ENCODE measurements at places on chromosomes 1 and 21.

DNA sequence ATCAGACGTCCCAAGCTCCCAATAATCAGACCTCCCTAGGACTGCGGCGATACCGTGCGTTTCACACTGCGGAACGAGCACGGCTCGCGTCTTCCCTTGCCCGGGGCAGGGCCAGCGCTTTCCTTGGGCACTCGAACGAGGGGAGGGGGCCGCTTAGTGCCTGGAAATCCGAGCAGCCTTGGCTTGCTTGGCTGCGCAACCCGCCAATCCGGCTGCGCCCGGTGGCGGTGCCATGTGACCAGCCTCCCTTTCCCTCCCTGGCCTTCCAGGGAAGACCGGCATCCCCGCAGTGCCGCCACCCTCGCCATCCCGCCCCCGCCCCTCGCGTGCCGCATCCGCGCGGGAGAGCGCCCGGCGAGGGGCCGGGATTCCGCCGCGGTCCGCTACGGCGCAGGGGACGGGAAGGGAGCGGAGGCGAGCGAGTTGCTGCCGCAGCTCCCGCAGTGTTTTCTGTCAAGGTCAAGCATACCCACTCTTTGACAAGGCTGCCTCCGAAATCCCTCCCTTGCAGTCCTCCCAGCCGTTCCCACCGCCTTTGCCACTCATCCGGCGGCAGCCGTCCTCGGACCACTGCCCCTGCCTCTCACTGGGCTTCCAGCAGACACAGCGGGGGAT, 8.3 kb upstream of the RNF19B start:
- DNase-seq = no peak

DNA sequence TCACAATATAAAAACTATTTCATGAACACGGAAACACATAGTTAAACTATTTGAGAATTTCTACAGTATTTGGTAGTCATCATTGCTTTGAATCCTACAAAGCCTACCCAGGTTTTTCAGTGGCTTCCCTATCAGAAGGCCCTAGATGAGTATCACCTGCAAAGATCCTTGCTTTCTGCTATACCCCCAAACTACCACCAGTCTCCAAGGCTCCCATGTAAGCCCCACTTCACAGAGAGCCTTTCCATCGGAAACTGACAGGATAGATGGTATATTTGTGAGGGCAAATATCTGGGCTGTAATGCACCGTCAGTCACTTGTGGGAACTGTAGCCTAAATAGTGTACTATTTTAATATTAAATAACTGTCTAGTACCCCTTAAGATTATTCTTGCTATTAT, 674.3 kb downstream of the BRINP3 start:
- no peak for DNase-seq

GRCh38 chr1:43376723-43377235, 9.0 kb upstream of the ELOVL1 start:
- DNase-seq = no peak

DNA sequence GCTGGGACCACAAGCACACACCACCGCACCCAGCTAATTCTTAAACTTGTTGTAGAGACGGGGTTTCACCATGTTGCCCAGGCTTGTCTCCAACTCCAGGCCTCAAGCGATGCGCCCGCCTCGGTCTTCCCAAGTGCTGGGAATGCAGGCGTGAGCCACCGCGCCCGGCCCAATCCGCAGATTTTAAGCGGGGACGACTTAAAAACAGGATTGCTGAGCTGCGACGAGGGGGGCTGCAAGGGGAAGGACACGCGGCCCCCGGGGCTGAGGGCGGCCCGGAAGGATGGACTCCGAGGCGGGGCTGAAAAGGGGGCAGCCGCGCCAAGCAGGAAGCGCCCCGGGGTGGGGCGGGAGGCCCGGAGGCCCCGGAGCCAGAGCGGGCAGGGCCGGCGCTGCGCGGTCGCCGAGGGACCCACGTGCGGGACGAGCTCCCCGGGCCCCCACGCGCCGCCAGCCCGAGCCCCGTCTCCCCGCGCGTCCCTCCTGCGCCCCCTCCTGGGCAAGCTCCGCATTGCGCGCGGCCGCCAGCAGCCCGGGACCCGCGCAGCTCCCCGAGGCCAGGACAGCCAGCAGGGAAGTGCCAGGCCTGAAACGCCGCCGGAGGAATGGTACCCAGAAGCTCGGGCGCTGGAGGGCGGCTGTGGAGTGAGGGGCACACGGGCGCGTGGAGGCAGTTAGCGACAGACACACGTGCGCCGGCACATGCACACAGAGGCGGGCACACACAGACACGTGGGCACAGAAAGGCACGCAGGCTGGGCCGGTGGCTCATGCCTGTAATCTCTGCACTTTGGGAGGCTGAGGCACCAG, 5.5 kb upstream of the PRKCZ start:
- peak; percentile 47 for DNase-seq

- DNase-seq = no peak
Measured at GRCh38 chr1:74470936-74471335, 41.5 kb downstream of the LRRC53 start.

DNA sequence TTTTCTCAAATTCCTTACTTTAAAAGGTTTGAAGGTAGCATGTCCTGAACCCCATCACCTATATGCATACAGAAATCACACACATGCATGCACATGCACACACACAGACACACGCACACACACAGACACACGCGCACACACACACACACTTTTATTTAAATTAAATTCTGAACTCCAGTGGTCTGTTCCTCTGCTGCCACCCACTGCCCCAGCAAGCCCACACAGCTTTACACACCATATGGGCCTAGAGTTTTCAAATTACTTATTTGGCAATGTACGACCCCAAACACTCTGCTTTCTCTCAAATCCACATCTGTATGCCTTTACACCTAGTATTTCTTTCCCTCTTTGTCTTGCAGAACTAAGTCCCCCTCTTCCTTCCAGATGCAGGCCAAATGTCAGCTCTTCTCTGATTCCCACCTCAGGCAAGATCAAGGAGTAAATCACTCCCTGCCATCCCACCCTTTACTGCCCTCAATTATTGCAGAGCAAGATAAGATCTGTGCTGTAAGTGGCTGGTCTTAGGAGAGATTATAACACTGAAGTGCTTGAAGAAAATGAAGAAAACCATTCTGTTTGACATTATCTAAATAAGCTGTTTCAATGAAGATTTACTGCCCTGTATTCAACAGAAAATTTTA, 429.9 kb upstream of the CXADR start:
- DNase-seq = no peak

- no peak for DNase-seq
Measured at GRCh38 chr1:210499956-210500355, 171.3 kb downstream of the HHAT start.

- no peak for DNase-seq
Measured at GRCh38 chr1:53616927-53617326, 122.0 kb downstream of the GLIS1 start.

- DNase-seq = no peak
Measured at GRCh38 chr1:234549447-234550021, 60.4 kb downstream of the IRF2BP2 start.

- DNase-seq = no peak
Measured at GRCh38 chr1:17579951-17580939, 40.7 kb downstream of the ARHGEF10L start.

DNA sequence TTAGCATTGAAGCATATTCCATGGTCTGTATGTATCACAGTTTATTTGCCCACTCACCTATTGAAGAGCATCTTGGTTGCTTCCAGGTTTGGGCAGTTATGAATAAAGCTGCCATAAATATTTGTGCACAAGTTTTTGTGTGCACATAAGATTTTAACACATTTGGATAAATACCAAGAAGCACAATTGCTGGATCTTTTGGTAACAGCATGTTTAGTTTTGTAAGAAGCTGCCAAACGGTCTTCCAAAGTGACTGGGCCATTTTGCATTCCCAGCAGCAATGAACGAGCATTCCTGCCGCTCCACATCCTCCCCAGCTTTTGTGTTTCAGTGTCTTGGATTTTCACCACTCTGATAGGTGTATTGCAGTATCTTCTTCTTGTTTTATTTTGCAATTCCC, 62.7 kb downstream of the PDE9A start:
- no peak for DNase-seq

DNA sequence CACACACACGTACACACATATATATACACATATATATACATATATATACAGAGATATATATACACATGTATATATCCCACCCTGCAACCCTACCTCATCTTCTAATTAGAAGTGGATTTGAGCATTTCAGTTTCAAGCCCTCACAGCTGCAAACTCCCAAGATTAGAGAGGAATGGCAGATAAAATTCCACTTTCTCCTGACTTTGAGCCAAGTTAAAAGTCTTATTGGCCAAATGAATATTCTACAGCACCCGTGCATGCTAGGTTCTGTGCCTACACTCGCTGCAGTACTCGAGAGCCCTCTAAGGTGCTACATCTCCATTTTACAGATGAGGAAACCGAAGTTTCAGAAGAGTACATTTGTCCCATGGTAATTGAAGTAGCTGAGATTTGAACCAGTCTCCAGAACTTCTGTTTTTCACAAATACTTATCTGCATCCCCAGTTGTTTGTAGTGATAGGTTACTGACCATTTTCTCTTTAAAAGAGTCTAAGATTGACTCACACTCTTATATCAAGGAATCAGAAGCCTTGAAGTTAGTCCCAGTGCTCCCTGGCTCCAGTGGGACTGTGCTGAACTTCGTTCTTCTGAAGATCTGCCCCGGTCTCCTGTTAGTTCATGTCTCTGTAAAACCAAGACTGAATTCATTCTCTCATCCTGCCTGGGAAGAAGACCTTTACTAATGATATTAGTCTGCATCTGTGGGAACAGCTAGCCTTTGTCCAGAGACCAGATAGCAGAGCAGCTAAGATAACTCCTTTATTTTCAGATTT, 292.1 kb downstream of the TM2D1 start:
- no peak for DNase-seq

DNA sequence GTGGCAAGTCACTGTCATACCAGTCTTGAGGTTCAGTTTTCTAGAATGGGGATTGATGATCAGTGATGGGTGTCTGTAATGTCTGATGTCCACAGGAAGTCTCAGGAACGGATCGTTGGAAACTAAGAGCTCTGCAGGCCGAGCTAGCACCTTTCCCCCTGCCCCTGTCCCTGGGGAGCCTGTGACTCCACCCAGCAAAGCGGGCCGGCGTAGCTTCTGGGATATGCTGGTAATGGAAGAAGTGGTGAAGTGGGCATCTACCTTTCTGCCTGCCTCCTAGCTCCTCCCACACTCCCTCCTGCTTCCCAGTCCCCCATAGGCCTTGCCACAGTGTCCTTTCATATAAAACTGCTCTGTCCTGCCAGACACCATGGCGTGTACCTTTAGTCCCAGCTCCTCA, 13.4 kb downstream of the HYI start:
- DNase-seq = no peak
